ENCODE measurements at places on chromosomes 16 and 17.

DNA sequence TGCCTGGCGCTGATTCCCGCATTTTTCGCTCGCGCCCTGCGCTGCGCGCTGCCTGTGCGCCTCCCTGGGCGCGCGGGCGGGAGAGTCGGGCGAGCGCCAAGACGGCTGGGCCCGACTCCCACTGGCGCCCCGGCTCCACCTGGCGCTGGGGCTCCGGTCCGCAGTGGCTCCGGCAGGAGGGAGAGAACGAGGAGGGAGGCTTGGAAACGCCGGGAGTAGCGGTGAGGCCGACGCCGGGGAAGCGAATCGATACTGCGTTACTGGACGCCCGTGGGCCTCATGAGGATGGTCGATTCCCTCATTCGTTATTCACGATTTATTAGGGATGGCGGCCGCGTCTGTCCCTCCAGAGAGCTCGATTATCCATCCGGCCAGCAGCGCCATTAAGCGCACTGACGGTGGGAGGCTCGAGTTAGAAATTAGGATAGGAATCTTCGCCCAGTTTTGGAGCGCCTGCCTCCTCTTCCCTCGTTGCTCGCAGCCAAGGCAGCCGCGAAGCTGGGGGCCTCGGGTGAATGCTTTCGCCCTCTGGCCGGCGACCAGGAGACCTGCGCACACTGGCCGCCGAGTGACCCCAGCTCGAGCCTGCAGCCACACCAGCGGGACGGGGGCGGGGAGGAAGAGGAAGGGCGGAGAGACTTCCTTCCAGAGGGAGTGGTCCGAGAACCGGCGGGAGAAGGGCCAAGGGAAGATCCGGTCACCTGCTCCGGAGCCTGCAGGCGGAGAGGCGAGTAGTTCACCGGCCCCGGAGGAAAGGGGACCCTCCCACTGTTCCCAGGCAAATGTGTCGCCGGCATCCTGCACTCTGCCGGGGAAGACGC, 1.3 kb upstream of the PCGF2 start:
- DNase-seq: peak; percentile 92

GRCh38 chr17:73265646-73266640, 4.3 kb upstream of the CPSF4L start:
- no peak for DNase-seq

DNA sequence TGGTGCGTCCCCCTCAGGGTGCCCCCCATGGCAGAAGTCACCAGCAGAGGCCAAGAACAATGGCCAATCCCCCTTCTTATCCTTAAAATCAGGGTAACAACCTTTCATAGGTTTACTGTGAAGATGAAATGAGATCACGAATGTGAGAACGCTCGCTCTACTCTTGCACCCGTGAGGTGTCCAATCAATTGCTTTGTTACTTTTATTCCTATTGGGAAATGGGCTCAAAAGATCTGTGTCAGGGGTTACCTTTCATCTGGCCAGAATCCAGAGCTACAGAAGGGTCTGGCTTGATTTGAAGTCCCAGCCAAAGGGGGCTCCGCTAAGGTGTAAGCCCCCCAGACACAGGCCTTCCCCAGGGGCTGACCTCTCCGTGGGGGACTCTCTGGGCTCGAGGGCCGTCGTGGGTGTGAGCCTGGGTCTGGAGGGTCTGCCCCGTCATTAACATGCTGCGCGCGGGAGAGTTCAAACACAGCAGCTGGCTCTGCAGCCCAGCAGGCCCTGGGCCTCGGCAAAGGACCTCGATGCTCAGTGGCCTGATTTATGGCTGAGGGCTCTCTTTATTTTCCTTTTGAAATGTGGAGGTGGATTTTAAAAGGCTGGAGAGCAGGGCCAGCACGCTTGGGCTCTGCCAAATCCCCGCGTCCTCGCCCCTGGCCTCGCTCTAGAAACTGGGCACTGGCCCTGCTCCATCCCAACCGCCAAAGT, 10.4 kb downstream of the ABR start:
- DNase-seq: no peak

- DNase-seq: peak; percentile 80
These were observed 2.3 kb upstream of the BORCS6 start for GRCh38 chr17:8192070-8192815.

DNA sequence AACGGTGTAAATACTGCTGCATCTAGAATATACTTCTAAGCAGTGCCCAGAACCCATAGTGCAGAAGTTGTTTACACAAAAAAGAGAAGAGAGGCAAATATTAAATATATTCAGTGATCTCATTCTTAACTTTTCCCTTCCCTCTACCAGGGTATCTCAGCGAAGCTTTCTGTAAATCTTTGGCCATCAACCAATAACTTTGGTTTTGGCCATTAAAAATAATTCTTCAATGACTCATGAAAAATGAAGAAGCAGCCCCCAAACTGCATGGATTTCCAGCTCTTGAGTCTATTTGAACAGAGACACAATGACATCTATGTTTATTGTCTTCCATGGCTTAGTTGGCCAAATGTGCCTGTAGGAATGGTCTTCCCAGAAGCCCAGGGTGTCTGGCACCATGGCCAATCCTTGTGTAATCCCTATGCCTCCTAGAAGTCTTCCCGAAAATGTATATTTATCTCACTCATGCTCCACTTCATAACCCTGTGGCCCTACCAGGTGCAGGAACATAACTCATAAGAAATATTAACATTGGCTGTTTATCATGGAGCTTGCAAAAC, 646.6 kb downstream of the TOX3 start:
- DNase-seq: no peak

- no peak for DNase-seq
These were observed 56.7 kb downstream of the YPEL2 start for GRCh38 chr17:59388069-59388556.

- DNase-seq: no peak
These were observed 32.0 kb downstream of the CCDC182 start for GRCh38 chr17:57713140-57713539.

- DNase-seq: no peak
These were observed 4.1 kb downstream of the MAP2K3 start for GRCh38 chr17:21288571-21289017.

DNA sequence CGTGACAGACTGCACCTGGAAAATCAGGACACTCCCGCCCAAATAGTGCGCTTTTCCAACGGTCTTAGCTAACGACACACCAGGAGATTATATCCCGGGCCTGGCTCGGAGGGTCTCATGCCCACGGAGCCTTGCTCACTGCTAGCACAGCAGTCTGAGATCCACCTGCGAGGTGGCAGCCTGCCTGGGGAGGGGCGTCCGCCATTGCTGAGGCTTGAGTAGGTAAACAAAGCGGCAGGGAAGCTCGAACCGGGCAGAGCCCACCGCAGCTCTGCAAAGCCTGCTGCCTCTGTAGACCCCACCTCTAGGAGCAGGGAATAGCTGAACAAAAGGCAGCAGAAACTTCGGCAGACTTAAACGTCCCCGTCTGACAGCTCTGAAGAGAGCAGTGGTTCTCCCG, 5.1 kb downstream of the GALNS start:
- no peak for DNase-seq

GRCh38 chr16:54050459-54051210, 236.0 kb downstream of the IRX3 start:
- DNase-seq: no peak

- DNase-seq: no peak
These were observed 6.3 kb upstream of the APOH start for GRCh38 chr17:66235377-66235994.

- DNase-seq: peak; percentile 73
These were observed 13.2 kb upstream of the AURKB start for GRCh38 chr17:8223356-8224126.

GRCh38 chr17:43702637-43703036, 40.9 kb upstream of the MEOX1 start:
- DNase-seq: no peak

GRCh38 chr16:50093607-50094539, 28.1 kb downstream of the HEATR3 start:
- DNase-seq: peak; percentile 54

DNA sequence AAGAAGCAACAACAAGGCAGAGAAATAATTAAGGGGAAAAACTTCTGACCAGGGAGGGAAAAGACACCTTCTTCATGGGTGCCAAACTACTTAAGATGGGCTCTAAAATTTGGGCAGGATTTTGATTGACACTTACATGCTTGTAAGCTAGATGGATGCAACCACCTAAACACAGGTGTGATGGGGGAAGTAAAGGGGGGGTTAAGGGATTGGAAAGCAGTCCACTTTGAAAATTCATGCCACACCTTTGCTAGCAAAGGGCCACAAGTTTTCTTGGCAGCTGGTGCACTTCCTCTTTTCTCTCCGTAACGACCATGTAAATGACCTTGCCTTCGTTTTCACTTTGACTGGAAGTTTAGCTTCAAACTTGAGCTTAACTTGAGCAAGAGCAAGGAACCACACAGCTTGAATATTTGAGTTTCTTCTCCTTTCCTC, 14.3 kb upstream of the PRKAR1A start:
- DNase-seq: no peak

- no peak for DNase-seq
These were observed 863.5 kb downstream of the KCNJ2 start for GRCh38 chr17:71032746-71033273.

GRCh38 chr17:1736348-1737281, 6.1 kb upstream of the SERPINF2 start:
- peak; percentile 71 for DNase-seq

DNA sequence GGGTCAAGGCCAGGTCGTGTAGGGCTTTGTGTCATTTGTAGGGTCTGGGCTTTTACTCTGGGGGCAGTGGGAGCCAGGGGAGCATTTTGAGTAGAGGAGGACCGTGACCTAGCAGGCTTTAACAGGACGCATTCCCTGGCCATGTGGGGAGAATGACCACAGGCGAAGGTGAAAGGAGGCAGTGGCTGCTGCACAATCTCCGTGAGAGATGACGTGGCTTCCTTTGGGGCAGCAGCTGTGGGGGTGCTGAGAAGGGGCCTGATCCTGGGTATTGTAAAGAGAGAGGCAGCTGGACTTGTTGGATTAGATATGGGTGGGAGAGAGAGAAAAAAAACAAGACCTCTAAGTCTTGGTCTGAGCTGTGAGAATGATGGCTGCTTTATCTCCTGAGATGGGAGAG, 46.0 kb downstream of the KATNIP start:
- DNase-seq: no peak

DNA sequence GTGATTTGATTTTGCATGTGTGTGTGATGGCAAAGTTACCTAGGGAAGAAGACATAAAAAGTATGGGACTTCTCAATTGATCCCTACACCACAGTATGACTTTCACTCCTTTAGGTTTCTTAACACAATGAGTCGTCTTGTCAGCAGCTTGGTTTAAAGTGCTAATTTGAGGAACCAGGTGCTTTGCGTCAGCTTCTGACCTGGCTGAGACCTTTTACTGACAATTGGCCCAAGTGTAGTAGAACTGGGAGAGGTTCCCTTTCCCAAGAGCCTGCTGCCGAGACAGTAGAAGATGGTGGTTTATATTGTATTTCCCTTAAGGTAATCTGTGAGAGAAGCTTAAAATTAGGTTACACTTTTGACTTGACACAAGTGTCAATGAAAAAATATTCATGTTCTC, 54.9 kb downstream of the LDHD start:
- DNase-seq: no peak

- DNase-seq: no peak
These were observed at the start of gene ATP2C2 for GRCh38 chr16:84368308-84368996. TSS of gene ATP2C2 (plus strand) at chr16:84368538. CDS start at chr16:84368616, 78 bp downstream.

DNA sequence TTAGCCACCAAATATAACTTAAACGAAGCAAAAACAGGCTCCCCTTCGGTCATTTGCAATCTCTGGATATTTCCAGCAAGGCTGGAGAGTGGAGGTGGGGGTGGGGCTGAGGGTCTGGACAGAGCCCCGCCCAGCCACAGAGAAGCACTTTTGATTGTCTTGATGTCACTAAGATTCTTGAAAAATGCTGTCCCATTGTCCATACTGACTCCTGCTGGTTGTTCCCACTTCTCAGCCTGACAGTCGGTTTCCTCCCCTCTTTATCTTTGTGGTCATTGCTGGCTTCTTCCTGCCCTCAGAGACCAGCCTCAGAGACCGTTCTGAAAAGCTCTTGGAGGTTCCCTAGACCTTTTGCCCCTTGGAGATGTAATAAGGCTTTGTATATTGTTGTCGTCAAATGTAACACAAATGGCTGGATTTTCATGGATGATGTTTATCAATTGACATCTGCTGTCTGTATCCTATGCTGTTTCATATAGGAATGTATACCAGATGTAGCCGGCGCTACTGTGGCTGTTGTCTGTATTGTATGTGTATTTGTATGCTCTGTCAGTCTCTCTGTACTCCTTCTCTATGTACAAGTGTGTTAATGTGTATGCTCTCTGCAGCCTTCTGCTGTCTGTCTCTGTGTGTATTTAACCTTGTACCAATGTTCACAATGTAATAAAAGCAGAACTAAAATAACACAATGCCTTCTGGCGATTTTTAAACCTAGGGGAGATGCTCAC, 94.8 kb upstream of the DNAH9 start:
- no peak for DNase-seq

- no peak for DNase-seq
These were observed 80.0 kb downstream of the ANKRD11 start for GRCh38 chr16:89410322-89410721.

- DNase-seq: no peak
These were observed 932 bp downstream of the ZNF267 start for GRCh38 chr16:31874366-31875111.

- no peak for DNase-seq
These were observed 57.6 kb downstream of the KNOP1 start for GRCh38 chr16:19660432-19660831.

DNA sequence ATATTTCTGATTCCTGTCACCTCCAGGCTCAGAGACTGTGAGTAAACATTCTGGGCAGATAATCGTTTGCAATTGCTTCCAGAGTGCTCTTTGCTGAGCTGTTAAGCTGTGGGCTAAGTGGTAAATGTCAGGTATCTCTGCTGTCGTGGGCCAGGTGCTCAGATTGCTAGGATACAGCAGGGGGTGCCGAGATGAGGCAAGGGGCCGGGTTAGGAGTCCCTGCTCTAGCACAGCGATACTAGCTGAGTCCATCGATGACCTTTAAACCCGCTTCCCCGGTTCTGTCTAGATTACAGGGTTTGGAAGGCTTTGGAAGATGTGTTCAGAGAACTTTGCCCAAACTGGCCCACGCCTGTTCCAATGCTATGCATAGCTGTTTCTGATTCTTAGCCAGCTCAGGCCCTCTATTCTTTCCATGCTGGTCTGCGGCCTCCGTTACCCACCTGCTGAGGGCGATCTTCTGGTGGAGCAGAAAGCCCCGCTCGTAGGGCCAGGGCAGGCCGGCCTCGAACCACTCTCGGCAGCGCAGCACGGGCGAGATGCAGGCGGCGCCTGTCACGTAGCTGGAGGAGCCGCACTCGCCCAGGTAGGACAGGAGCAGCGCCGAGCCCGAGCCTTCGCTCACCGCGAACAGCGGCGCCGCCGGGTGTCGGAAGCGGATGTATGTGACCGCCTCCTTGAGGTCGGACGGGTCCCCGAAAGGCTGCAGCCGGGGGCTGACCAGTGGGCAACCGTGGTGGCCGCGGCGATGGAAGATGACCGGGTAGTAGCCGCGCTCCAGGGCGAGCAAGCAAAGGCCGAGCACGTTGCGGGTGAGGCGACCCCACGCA, 979 bp downstream of the ABHD15 start:
- DNase-seq: no peak

DNA sequence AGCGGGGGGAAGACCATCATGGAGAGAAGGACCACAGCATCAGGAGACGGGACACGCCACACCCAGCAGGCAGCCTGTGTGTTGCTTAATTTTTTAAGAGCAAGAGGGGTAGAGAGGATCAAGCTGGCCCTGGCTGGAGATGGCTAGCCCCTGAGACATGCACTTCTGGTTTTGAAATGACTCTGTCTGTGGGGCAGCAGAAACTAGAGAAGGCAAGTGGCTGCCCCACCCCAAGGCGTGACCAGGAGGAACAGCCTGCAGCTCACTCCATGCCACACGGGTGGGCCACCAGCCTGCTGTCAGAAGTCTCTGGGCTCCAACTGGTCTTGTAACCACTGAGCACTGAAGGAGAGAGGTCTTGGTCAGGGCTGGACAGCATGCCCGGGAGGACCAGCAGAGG, 75.5 kb downstream of the SOCS1 start:
- DNase-seq: no peak

- peak; percentile 77 for DNase-seq
These were observed 25.8 kb downstream of the WSB1 start for GRCh38 chr17:27319541-27320221.

Data from left ventricle myocardium inferior (tissue), 1 donor.